ENCODE measurements at places on chromosomes 6 and 20.

DNA sequence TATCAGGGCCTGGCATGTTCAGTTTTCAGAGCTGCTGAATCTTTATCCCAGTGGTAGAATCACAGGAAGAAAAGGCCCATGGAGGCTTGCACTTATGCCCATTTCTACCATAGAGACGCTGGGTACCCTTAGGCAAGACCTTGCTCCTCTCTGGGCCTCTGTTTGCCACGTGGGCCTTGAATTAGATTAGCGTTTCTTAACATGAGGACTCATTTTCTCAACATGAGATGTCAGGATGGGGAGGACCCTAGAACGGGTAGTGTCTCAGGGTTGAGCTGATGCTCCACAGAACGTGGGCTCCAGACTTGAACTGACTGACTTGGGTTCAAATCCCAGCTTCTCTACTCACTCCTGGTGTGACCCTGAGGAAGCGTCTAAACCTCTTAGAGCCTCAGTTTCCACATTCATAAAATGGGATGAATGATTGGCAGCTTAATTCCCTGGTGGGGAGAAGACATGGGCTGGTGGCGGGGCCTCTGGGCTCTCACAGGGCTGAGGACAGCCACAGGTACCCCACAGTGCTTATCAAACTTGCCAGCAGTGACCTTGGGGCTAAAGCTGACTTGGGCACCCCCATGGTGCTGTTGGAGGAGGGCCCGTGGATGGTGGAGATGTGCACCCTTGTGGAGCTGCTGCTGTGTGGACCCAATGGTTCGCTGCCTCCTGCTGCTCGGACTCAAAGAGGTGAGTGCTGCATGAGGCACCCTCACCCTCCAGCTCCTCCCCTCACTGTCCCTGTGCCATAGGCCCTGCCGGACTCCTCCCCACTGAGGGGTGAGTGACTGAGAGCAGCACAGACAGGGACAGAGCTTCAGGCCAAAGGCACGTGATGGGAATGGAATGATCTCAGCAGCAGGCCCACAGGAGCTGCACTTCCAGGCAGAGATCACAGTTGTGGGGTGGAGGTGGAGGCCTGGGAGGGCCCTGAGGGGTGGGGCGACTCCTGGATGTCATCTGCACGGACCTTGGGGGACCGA, 28.2 kb downstream of the SUN5 start:
- DNase-seq = no peak

DNA sequence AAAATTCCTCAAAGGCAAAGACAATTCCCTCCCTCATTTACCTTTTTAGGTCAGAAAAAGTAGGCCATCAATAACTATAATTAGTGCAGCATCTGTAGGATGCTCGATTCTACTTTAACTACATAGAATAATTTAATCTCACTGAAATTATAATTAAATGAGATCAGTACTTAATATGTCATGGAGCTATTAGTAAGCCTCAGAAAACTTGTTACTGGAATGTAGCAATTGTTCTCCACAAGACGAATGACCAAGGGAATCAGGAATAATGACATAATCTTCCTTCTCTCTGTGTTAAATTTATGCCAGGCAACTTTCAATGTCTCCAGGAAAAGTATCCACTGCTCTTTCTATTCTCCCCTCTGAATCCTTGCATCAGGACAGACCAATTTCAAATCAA, 34.1 kb downstream of the SESN1 start:
- DNase-seq = no peak

DNA sequence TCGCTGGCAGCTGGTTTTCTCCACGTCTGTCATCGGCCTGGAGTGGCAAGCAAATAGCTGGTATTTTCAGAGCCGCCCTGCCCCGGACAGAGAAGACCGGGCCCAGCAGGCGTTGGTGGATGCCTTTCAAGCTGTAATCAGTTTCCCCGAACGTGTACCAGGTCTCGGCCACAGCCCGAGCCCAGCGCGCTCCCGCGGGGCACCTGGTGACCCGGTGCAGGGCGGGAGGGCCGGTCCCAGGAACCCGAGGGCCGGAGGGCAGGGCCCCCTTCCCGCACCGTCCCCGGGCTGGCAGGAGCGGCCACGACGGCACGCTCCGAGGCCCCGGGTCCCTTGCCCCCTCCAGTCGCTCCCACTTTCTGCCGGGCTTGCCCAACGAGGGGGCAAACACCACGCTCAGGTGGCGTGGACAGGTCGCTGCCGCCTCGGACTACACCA, 348 bp upstream of the PYGB start:
- no peak for DNase-seq

DNA sequence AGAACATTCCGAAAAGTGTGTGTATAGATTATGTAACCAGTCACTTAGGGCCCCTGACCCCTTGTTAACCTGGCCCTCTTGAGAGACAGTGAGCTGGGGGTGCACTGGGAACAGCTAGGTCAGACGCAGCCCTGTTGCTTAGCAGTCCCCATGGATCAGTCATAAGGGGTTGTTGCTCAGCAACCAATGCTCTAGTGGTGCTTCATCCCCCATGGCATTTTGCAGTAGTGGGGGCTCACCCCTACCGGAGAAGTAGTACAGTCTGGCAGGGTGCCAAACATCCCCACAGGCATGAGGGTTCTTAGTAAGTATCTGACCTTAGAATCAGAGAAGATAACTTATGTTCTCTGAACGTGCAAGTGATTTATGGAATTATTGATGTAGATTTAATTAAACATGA, 12.3 kb downstream of the PKIB start:
- no peak for DNase-seq

- DNase-seq = no peak
These were observed 42.8 kb downstream of the HLA-DPB1 start for GRCh38 chr6:33118525-33119123.

DNA sequence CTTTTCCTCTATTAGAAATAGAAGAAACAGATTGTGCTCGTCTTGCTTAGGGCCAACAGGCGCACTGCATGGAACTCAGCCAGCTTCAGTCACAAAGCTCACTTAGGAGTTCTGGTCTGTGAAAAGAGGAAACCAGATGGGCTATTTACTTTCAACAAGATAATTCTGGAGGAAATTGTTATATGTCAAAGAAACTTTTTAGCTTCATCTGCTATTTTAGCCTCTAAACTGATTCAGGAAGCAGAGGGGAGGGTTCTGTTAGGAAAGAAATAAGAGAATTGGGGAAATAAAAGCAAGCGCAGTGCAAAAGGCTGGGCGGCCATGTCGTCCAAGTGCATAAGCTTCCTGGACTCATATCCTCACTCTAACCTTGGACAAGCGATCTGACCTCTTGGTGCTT, 21.3 kb downstream of the PRKN start:
- no peak for DNase-seq

DNA sequence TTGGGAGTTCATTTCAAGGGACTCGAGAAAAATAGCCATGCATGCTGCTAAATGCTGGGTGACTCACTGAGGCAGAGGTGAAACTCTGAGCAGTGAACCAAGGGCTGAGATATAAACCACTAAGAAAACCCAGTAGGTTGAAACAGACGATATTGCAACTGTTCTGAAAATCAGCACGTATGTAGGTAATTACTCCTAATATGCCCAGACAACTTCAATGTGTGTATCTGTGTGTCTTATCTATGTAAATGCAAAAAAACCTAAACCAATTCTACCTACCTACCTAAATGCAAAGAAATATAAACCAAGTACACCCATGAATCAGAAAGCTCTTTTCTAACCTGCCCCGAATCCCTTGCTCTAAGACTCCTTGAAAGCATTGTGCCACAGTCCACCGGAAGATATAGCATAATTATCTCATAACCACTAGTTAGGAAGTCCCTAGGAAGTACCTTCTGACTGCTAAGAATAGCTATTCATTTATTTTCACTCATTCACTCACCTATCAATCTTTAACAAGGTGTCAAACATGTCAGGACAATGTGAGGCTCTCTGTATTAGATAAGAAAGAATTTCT, 458.7 kb upstream of the RUNX2 start:
- no peak for DNase-seq

DNA sequence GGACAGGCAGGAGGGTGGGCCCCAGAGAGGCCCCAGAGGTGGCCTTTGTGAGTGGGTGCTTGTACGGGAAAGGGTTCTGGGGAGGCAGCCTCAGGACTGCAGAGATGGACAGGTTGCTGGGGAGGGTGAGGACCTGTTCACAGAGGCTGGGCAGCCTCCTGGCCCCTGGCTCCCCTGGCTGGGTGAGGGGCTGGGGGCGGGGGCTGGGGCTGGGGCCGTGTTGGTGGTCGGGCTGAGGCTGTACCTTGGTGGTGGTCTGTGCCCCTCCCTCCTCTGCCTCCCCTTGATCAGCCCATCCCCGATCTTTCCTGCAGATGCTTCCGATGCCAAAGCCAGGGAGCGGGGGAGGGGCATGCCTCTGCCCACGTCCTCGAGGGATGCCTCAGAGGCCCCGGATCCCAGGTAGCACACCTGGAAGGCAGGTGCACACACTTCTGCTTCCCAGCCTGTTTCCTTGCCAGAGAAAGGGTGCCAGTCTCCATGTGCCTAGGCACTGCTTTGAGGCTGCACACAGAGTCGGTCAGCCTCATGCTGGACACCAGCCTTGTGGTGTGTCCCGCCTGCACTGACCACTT, 4.8 kb downstream of the TCEA2 start:
- no peak for DNase-seq

GRCh38 chr6:32589596-32590449, at the start of gene HLA-DRB1:
Gene HLA-DRB1, minus strand, starts transcription at chr6:32589848. Its CDS starts 106 bp downstream, at chr6:32589742.
- DNase-seq = no peak

- DNase-seq = no peak
These were observed 28.8 kb upstream of the TSHZ2 start for GRCh38 chr20:52943185-52943841.

DNA sequence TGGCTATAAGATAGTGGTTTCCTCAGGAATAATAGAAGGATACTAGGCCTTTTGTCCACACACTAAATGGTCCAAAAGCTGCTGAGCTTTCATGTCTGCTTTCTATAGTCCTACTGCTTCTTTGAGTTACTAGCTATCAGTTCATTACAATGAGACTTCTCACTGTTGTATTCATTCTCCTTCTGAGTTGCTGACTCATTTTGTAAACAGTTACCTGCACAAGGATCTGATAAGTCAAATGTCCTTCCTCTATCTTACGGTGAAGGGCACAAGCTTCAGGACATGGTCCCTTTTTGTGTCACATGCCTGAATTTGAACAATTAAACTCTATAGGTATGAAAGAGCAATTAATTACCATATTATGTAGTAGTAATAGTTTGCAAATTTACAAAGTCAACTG, 90.5 kb downstream of the MAN1A1 start:
- DNase-seq = no peak

GRCh38 chr6:29990931-29991330, 48.6 kb downstream of the HLA-A start:
- DNase-seq = no peak

GRCh38 chr6:44004625-44005506, 122.4 kb downstream of the MRPL14 start:
- no peak for DNase-seq

- no peak for DNase-seq
These were observed 81.3 kb downstream of the SEL1L2 start for GRCh38 chr20:13909067-13909466.

DNA sequence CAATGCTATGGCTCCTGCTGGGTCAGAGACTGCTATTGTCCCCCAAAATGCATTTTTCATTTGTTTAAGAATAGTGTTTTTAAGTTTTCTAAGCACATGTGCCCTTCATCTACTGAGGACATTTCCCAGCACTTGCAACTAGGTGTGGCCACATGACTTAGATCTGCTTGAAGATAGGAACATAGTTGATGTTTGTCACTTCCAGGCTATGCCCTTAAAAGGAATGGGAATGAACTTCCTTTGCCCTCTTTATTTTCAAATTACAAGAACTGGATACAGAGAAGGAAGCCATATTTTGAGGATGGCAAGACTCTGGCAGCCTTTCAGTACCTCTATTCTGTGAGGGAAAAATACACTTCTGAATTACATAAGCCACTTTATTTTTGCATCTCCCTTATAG, 203.0 kb upstream of the TFAP2D start:
- DNase-seq = no peak

DNA sequence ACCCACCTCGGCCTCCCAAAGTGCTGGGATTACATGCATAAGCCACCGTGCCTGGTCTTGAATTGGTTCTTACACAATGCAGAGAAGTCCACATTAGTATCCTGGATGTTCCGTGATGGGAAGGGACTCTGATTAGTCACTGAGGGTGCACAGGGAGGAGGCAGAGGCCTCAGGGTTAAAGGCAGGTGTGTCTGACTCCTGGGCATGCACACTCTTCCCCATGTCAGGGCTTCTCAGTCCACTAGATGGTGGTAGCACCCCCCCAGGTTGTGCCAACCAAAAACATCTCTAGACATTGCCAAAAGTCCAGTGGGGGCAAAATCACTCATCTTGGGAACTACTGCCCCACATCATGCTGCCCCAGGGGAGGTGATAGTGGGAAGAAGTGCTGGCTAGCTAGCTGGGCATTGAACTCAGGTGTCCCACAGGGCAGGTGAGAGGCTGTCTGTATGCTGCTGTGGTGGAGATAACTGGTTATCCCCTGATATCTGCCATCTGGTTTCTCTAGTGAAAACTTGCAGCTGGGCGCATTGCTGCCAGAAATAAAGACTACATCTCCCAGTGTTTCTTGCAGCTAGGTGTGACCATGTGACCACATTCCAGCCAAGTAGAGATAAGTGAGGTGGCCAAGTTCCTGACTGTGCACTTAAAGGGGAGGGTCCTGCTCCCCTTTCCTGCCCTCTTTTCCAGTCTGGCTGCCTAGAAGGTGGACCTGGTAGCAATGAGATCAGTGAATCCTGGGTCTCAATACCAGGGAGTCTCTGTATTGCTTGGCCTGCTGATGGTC, 8.4 kb upstream of the NSFL1C start:
- DNase-seq = no peak

- DNase-seq = no peak
These were observed 14.7 kb upstream of the RCAN2 start for GRCh38 chr6:46505693-46506512.

GRCh38 chr20:64244870-64245603, 10.5 kb upstream of the PCMTD2 start:
- no peak for DNase-seq

GRCh38 chr6:92608751-92609150, 810.6 kb downstream of the EPHA7 start:
- no peak for DNase-seq

DNA sequence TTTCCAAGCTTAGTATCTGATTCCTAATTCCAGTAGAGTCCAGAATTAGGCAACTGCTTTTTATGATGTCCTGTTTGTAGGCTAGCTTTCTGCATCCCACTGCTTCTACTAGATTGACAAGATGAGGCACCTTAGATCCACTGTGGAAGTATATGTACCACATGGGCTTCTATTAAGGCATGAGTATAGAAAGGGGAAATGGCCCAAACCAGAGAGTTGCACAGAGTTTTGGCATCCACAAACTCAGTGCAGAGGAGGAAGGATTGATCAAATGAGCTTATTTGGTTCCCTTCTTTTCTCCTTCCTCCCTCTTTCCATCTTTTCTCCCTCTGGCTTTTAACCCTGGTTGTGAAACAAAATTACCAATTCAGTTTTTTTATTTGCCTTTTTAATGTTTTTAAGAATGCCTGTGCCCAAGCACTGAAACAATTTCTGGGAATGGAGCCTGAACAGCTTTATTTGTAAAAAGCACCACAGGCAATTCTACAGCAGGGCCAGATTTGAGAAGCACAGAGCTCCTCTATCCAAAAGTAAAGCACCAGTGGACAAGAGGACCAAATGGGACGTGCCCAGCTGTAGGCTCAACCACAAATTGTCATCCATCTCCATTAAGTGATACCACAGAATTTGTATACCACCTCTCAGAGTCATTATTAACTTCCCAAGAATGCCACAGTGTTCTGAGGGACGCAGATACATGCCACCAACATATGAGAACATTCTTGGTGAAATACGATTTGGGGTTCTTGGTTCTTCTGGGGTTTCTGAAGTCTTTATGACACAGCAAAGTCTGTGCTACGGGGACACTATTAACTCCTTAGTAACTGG, 969.1 kb downstream of the KIF16B start:
- DNase-seq = no peak

Measured in activated CD8-positive, alpha-beta memory T cell treated with anti-CD3 and anti-CD28 coated beads for 1 hour (primary cell).